NCI-H446 treated with DMSO at 0.1 percent for 48 hours (cell line): ENCODE measurements at places on chromosomes 6 and 20.

DNA sequence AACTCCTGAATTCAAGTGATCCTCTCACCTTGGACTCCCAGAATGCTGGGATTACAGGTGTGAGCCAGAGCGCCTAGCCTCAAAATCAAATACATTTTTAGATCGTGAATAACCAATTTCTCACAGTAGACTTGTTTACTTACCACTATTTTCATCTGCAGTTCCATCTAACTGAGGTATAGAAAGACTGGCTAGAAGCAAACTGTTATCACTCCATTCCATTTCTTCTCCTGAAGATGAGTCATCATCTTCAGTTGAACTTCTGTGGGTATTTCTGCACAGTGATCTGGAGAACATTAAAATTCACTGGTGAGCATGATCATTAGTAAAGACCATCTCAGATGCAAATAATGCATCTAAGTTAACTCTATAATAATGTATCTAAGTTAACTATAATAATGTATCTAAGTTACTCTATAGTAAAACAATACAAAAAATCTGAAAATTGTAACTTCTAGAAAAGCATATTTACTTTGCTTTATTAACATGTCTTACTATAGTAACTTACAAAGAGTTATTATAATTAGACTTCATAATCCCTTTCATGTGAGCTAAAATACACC is 105.4 kb downstream of the REV3L start:
- DNase-seq = no peak

DNA sequence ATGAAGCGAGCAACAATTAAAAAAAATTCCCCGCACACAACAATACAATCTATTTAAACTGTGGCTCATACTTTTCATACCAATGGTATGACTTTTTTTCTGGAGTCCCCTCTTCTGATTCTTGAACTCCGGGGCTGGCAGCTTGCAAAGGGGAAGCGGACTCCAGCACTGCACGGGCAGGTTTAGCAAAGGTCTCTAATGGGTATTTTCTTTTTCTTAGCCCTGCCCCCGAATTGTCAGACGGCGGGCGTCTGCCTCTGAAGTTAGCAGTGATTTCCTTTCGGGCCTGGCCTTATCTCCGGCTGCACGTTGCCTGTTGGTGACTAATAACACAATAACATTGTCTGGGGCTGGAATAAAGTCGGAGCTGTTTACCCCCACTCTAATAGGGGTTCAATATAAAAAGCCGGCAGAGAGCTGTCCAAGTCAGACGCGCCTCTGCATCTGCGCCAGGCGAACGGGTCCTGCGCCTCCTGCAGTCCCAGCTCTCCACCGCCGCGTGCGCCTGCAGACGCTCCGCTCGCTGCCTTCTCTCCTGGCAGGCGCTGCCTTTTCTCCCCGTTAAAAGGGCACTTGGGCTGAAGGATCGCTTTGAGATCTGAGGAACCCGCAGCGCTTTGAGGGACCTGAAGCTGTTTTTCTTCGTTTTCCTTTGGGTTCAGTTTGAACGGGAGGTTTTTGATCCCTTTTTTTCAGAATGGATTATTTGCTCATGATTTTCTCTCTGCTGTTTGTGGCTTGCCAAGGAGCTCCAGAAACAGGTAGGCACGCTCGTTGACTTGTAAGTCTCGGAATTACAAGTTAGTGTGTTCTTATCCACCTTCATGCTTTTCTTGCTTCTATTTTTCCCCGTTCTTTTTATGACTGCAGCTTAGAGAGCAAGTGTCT is at the start of gene EDN1:
TSS of gene EDN1 (plus strand) at position 429 of the 888 bp plus-strand sequence. CDS start at position 698, 269 bp downstream.
- DNase-seq = peak; percentile 16

DNA sequence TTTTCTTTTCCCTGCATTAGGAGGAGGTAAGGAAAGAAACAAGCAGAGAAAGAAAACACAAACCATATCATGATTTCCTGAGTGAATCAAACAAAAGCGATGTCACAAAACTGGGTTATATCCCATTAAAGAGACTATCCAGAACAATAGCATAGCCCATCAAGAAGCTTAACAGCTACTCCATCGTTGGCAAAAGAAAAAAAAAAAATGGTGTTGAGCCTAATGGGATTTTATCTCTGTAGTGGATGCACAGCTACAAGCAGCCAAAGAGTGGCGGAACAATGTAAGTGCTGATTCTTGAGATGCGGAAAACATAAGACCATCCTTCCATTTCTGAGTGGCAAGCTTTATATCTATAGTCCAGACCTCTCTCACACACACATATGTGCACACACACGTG is 106.2 kb upstream of the NRSN1 start:
- DNase-seq = no peak

- no peak for DNase-seq
Observed at GRCh38 chr6:35948725-35949124, 27.8 kb upstream of the SRPK1 start.

- DNase-seq = no peak
Observed at GRCh38 chr20:32623667-32624157, 38.6 kb upstream of the NOL4L start.

DNA sequence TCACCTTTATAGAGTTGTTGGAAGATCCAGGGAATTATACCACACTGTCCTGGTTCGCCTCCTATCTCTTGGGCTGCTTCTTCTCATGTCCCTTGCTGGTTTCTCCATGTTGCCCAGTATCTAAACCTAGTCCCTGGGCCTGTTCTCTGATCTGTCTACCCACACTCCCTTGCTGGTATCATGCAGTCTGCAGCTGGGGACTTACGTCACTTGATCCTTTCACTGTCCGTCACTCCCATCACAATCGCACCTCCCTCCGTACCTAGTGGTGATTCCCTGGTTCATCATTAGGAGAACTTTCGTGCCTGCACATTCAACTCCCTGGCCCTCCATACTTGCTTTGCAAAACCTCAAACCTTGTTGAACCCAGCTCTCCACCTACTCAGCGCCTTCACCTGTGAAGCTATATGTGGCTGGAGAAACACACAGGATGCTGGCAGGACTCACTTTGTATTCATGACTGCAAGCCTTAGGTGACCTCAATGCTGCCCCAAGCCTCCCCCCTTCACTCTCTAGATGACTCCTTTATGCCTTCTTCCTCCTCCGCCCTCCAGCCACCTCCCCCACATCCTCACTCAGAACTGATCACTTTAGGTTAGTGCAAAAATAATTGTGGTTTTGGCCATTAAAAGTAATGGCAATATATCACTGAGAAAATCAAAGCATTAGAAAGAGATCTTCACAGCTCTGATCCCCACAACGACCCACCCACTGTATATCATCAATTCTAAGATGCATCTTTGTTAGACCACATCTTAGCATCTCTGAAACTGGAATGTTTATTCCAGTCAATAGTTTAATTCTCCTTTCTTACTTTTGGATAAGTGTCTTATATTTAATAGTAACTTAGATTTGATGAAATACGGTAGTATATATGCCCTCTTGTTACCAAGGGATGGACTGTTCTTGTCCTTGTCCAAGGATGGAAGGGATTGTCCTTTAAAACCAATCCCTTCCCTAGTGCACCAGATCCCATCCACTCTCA is 26.4 kb downstream of the GDAP1L1 start:
- no peak for DNase-seq

- DNase-seq = no peak
Observed at GRCh38 chr6:47371139-47371869, 61.6 kb upstream of the TNFRSF21 start.

GRCh38 chr6:167843023-167843422 is 16.3 kb downstream of the AFDN start:
- DNase-seq = no peak

DNA sequence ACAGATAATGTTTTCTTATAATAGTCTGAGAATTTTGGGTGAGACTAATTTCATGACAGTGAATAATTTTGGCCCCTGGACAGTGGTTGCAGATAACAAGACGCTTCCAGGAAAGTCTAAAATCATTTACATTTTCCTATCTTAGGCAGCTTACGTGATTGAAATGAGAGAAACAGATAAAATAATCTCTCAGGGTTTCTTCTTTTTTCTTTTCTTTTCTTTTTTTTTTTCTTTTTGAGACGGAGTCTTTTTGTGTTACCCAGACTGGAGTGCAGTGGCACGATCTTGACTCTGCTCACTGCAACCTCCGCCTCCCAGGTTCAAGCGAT is 4.2 kb upstream of the SERPINB1 start:
- no peak for DNase-seq

DNA sequence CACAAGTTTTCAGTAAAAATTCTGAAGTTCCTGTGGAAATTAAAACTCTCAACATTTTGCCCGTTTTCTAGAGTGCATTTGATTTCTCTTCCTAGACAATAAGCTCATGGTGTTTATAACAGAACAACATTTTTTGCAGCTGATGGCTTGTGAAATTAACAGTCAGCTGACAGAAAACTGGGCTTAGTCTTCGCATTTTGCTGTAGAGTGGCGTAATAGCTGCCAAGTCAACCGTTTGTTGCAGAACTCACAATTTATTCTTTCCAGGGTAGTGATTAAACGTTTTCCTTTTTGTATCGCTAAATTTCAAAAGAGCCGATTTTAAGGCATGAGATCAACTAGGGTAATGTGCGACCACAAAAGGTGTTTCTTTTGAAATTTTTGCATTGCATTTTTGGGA is 1.4 kb downstream of the SPO11 start:
- DNase-seq = no peak

DNA sequence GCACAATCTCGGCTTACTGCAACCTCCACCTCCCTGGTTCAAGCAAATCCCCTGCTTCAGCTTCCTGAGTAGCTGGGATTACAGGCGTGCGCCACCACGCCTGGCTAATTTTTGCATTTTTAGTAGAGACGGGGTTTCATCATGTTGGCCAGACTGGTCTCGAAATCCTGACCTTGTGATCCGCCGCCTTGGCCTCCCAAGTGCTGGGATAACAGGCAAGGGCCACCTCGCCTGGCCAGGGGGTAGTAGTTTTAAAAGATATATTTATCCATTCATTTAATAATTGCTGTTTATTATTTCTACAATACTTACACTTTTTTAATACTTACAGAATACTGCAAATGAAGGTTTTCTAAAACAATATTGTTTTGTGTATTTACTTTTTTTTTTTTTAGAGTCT is 15.5 kb upstream of the DDX27 start:
- no peak for DNase-seq

DNA sequence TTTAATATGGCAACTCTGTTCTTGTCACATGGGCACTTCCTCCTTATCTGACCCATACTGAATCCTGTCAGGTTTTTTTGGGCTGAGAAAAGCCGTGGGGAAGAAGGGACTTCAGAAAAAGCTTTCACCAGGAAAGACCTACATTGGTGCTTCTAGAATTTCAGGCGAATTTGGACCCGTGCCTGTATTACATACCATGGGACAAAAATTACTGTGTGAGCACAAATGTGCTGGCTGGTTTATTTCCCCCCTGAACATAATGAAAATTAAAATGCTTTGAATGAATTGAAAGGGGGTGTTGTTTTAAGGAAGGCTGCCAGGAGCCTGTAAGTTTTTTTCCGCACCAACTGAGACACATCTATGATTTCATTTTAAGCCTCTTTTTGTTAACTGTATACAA is 29.6 kb downstream of the CAP2 start:
- DNase-seq = peak; percentile 76

GRCh38 chr20:1975291-1975690 is 18.6 kb downstream of the PDYN start:
- no peak for DNase-seq

DNA sequence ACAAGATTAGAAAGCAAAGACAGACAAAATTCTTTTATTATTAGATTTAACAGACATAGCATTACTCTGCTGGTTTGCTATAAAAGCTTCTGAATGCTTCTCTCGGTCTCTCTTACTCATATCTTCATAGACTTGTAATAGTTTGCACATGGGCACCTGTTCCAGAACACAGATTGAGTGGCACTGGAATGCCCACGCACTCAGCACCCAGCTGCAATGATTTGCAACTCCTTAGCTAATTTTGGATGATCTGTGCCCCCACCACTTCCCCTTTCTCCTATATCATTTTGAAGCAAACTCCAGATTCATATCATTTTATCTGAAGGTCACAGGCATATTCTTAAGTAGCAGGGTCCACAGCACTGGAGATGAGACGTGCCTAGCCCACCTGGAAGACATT is 148.8 kb downstream of the CFAP61 start:
- DNase-seq = no peak

DNA sequence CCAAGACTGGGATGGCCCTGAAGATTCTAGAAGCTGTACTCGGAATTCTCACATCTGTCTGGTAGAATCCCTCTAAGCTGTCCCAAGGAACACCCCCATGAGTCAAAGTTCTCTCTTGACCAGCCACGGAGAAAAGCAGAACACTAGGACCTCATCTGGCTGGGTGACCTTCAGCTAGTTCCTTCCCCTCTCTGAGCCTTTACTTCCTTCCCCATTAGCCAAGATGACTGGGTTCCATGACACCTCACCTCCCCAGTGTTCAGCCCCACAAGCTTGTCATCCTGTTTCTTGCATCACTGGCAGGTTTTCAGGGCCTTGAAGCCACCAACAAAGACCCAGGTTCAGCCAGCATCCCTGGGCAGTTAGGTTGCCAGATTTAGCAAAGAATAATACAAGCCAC is 47.8 kb downstream of the MAFB start:
- DNase-seq = no peak

DNA sequence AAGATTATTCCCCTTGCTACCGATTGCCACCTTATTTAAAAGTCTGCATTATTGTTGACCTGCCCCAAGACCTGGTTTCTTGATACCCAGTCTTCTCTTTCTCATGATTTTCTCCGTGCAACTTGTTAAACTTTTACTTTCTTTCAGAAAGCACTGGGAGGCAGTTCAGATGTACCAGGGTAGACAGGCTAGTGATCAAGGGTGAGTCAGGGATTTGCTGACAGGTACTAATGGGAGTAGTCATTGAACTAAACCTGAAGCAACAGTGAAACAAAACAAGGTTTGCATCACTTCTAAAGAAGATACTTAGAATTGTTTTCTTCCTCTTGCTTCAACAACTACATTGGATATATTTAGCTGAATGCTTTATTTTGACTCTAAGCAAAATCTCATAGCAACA is 124.4 kb downstream of the KCNQ5 start:
- DNase-seq = no peak

GRCh38 chr6:29461021-29461814 is 4.3 kb downstream of the OR2H1 start:
- DNase-seq = no peak
